ENCODE measurements at places on chromosomes 4 and X.

- no peak for DNase-seq
These were observed 40.4 kb upstream of the NOCT start for GRCh38 chr4:138975225-138975624.

DNA sequence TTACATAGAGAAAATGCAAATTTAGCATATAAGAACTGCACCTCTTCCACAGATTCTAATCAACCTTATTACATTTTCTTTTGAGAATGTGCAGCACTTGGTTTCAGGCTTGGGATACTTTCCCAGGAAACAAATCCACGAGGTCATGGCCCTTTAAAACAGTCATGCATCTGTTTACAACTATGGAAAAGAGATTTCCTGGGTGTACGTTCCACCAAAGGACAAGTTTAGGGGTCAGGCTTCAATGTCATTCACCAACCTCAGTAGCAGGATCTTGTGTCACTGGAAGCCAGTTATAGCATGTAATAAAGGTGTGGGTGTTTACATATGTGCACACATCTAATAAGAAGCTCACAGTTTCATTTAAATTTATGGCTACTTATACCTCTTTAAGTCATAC is 30.7 kb downstream of the EREG start:
- no peak for DNase-seq

- DNase-seq: no peak
These were observed 509.6 kb downstream of the MID1IP1 start for GRCh38 chrX:39310891-39311290.

GRCh38 chrX:155035688-155036087 is 9.0 kb downstream of the FUNDC2 start:
- no peak for DNase-seq

DNA sequence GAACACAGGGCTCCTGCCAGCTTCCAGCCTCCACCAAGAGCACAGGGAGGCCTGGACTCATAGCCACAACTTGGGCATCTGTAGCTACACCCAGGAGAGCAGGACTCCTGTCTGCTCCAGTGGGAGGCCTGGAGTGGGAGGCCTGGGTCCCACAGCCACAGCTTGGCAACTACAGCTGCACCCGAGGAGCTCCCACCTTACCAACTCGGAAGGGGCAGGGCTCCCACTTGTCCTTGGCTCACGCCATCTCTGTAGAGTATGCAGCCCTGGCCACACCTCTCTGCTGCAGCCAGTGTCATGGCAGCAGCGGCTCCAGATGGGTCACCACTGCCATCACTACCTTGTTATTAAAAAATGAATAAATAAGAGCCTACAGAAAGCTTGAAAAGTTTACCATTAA is 45.5 kb downstream of the ARAP2 start:
- no peak for DNase-seq

DNA sequence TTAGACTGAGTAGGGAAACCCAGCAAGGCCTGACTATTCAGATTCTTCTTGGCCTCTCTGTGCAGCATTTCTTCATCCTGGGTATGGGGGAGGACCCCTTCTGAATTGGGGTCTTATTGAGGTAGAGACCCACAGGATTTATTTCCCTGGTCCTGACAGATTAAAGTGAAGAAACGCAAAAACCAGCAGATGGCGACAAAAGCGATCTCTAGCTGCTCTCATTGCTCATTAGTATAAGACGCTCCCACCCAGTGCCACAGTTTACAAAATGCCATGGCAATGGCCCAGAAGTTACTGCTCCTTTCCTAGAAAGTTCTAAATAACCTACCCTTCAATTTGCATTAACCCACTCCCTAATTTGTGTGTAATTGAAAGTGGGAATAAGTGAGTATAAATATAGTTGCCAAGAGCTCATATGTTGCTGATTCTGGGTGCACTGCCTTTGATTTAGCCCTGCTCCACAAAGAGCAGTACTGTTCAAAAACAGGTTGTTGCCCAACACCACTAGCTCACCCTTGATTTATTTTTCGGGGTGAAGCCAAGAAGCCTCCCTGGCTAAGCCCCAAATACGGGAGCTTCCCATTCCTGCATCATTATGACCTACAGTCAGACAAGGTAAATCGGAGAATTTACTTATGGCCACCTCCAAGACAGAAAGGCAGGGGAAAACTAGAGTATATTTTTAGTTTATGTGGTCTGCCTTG is 3.7 kb upstream of the BEX4 start:
- DNase-seq: no peak

DNA sequence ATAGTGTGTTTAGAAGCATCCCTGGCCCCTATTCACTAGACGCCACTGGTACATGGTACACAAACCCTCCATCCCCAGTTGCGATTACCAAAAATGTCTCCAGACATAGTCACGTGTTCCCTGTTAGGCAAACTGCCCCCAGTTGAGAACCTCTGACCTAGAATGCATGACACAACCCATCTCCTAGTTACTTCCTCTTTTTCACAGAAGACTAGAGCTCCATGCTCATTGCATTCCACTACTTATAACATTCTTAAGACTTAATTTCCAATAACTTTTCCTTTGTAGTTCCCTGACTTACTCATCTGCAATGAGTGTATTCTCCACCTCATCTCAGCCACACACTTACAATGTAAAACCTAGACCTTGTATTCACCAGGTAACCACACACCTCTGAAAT is 68.6 kb downstream of the PRSS12 start:
- DNase-seq: no peak

GRCh38 chr4:7530082-7530481 is 95.4 kb upstream of the PSAPL1 start:
- no peak for DNase-seq

GRCh38 chr4:55312489-55313101 is 33.4 kb upstream of the SRD5A3 start:
- no peak for DNase-seq

- no peak for DNase-seq
These were observed 2.0 kb downstream of the ARSJ start for GRCh38 chr4:113977526-113977855.

- peak; percentile 51 for DNase-seq
These were observed 43.1 kb downstream of the ADAMTS3 start for GRCh38 chr4:72525938-72526337.

- no peak for DNase-seq
These were observed 102.5 kb downstream of the ZNF518B start for GRCh38 chr4:10354746-10355145.

DNA sequence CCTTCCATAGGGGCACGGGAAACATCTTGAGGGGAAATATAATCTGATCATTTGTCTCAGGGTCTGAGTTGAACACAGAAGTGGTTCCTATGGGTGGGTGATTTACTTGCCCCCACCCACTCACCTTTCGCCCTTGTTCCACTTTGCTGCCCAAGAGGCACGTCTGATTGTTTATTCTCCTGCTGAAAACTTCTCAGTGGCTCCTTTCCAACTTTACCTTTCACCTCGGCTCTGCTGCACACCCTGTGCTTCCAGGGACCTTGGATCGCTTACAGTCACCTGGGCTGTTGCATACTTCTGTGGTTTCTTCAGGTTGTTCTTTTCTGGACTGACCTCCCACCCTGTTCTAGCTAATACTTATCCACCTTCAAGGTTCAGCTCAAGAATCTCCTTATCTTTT is 213.4 kb upstream of the JADE1 start:
- no peak for DNase-seq

GRCh38 chrX:155231163-155231562 is 14.9 kb downstream of the VBP1 start:
- no peak for DNase-seq

GRCh38 chr4:31106419-31106818 is 386.2 kb downstream of the PCDH7 start:
- no peak for DNase-seq

- DNase-seq: no peak
These were observed 17.6 kb downstream of the FBXO8 start for GRCh38 chr4:174265916-174266315.

DNA sequence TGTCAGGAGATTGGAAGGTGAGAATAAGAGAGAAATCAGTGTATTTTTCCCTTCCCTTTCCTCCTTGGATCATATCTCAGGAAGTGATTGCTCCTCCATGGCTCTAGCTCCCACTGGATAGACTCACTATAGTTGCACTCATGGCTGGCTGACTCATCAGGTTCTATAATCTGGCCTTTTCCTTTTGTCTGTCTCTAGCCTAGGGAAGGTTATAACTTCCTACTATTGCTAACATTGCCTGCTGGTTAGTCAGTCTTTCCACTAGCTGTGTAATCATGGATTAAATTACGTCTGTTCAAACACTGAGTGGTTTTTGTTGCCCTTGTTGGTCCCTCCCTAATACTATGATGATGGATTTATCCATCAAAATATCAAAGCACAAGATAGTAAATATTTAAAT is 195.5 kb upstream of the VEGFC start:
- DNase-seq: no peak

DNA sequence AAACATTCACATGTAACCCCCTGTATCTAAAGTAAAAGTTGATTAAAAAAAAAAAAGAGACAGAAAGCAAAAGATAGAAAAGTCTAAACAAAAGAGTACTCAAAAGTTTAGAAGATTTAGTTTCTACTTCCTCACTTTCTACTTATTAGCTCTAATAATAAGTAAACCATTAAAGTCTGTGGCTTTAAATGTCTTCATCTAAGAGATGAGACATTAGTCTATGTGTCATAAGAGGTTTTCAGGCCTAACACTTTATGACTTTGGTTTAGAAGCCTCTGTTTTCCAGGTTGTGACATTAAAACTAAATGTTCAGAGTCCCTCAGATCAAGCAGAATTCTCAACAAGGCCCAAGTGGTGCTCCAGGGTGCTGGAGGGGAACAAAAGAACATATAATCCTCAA is 42.2 kb upstream of the GUCY1A1 start:
- no peak for DNase-seq

- no peak for DNase-seq
These were observed 57.8 kb upstream of the CCDC149 start for GRCh38 chr4:24970635-24971034.

GRCh38 chr4:1218634-1219565 is 30.0 kb downstream of the CTBP1 start:
- no peak for DNase-seq

GRCh38 chr4:113996599-113997177 is 17.2 kb upstream of the ARSJ start:
- no peak for DNase-seq

GRCh38 chr4:5796976-5797375 is 86.0 kb downstream of the EVC start:
- DNase-seq: no peak

DNA sequence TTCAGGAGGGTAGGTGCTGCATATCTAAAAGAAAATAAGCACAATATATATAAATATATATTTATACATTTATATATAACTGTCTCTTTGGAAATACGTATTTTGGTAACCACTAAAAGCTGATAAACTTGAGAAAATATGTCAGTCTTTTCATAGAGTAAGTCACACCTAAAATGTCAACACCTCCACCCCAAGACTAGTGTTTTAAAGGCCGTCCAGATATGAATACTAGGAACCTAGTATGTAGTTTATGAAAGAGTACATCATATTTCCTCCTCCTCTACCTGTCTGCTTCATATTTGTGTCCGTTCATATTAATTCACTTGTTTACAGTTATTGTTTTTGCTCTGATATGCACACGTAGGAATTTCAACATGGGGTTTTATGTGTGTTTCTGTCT is 45.2 kb downstream of the MTMR8 start:
- no peak for DNase-seq

- DNase-seq: no peak
These were observed 44.4 kb downstream of the UGT2A3 start for GRCh38 chr4:68907245-68907644.

DNA sequence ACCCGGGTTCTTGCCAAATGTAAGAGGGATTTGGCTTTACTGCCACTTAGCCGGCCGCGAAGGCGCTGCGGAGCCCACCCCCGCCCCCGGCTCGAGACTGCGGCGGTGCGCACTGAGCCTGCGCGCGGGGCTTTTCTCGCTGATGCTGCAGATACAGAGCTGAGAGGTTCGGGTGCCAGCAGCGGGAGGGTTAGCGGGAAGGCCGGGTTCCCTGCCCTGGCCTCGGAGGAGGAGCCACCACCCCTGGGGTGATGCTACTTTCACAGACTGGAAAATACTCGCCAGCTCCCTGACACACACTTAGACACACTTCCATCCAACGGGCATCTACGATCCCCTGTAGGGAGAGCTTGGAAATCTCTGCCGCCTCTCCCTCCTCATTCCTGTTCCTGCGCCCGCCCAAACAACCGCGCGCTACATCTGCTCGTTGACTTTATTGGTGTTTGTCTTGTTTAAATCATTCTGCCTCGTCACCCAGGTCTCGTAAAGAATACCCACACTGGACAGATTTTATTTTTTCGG is 2.1 kb upstream of the PCDH7 start:
- no peak for DNase-seq

GRCh38 chrX:19723427-19723826 is 164.0 kb downstream of the SH3KBP1 start:
- DNase-seq: no peak

DNA sequence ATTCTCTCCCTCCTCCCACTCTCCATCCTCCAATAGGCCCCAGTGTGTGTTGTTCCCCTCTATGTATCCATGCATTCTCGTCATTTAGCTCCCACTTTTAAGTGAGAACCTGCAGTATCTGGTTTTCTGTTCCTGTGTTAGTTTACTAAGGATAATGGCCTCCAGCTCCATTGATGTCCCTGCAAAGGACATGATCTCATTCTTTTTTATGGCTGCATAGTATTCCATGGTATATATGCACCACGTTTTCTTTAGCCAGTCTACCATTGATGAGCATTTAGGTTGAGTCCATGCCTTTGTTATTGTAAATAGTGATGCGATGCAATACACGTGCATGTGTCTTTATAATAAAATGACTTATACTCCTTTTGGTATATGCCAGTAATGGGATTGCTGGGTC is 100.3 kb upstream of the USP9X start:
- no peak for DNase-seq

DNA sequence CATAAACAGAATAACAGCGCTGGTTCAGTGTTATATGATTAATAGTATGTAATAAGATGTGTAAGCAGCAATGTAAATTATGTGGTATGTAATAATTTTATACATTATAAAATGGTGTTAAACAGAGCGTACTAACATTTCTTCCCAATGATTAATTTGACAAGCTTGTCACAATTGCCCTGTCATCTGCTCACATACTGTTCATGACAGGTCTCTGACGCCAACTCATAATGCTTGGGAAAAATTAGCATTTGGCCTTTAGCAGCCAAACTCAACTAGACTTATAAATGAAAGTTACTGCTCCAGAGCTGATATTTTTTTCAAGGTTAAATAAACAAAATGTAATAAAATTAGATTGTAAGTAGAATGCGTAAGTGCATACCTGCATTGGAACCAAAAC is 246.8 kb downstream of the TRAM1L1 start:
- DNase-seq: no peak

DNA sequence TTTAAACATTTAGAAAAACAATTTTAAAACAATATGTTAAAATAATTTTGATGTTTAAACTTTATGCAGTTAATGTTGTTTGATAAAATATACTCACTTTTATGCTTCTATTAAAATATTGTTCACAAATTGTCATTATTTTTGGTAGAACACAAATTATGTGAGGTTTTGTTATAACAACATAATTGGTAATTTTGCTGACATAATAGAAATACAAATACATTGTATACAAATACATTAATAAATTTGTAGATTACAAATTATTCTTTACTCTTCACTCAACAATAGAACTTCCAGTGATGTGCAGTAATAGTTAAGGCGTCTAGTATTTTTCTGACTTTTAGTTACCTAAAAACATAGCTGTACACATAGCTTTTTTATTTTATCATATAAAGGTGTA is 1472.4 kb upstream of the ADGRL3 start:
- DNase-seq: no peak
